Thoracic aorta (tissue), 2 donors: ENCODE measurements at places on chromosomes 7 and 10.

GRCh38 chr7:150410680-150411346 lies 31.7 kb downstream of the ZNF775 start:
- no peak for DNase-seq

GRCh38 chr7:84331616-84332015 lies 137.0 kb upstream of the SEMA3A start:
- DNase-seq, result no peak

DNA sequence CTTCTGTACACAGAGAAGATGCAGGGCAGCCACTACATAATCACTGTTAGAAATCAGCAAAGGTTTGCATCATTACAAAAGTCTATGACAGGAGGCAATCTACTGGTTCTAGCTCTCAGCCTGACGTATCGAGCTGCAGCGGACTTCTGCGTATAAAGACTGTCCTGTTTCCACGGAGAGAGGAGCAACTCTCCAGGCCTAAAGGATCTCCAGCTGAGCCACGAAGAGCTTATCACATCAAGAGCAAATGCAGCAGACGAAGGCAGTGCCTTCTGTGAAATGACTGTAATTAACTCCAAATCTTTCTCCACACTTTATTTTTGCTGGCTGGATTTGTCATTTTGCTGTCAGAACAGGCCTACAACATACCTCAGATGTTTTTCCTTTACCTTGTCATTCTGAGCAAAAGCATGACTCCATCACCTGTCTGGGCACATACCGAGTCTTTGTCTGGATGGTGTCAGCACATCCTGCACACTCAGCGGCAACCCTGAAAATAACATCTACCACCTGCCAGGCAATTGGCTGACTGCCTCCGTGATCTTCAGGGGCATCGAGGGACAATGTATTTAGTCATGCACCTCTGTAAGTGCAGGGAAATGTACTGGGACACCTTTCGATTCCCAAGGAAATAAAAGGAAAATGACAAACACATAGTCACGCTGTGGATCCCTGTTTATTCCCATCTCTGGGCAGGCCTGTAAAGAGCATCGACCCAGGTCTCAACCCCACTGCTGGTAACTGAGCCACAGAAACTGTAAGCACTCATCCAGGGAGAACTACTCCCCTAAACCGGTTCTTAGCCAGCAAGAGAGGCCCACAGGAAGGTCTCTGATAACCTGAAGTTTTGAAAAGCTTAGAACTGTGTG lies 26.3 kb upstream of the SH3PXD2A start:
- no peak for DNase-seq

DNA sequence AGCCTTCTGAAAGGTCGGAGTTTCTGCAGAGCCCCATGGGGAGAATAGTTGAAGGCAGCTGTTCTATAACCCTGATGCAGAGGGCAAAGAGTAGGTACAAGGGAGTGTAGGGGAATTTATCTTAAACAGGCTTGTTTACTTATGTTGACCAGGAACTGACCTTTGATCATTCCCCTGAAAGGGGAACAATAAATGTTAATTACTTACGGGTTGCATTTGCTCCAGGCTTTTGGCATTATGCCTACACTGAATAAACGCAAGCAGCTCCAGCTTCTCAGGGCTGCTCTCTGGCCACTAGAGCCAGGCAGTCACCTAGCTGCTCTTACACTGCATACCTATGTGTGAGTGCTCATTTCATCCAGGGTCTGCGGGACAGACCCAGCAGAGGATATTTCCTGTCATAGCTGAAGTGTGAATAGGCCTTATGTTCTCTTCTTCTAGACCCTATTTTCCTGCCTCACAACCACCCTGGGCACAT lies 26.9 kb upstream of the ABCA13 start:
- no peak for DNase-seq

DNA sequence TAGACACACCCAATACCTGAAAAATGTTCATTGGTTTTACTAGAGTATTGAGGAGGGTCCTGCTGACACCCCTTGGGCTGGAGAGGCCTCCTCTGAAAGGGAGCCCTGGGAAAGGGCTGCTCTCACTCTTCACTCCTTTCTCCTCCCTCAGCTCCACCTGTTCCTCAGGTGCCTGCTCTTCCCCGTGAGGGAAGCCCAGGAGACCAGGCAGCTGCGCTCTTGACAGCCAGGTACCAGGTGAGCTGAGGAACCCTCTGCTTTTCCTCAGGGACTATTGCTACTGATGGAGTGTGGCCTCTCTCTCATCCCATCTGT lies 3.3 kb downstream of the ZNF655 start:
- DNase-seq, result no peak

DNA sequence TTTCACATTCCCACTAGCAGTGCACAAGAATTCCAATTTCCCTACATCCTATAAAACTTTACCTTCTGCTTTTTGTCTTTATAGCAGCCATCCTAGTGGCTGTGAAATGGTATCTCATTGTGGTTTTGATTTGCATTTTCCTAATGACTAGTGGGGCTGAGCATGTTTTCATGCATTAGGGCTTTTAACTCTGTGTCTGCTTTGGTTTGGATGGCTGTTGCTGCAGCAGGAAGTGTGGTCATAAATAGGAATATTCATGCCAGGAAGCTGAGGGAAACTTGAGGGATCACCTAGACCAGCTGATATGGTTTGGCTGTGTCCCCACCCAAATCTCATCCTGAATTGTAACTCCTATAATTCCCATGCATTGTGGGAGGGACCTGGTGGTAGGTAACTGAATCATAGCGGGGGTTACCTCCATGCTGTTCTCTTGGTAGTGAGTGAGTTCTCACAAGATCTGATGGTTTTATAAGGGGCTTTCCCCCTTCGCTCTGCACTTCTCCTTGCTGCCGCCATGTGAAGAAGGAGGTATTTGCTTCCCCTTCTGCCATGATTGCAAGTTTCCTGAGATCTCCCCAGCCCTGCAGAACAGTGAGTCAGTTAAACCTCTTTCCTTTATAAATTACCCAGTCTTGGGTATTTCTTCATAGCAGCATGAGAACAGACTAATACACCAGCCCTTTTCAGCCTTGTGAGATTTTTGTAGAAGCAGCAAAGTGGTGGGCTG lies 181.8 kb upstream of the PITRM1 start:
- no peak for DNase-seq

- DNase-seq, result no peak
Observed at GRCh38 chr7:88201305-88201704, 18.5 kb downstream of the SRI start.

DNA sequence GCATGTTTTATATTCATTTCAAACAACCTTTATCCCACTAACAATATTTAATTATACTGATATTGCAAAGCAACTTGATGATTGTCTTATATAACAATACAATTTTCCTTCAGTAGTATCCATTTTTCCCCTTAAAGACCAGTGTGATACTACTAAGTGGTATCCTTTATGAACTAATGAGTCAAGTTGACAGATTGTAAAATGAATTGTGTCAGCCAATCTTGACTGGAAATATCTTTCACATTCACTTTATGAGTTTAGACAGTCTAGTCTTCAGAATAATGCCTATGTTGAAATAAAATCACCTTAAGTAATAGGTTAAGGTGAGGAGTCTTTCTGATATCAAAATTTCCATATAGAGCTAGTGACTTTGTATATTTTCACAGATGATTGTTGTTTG lies 950.0 kb upstream of the CELF2 start:
- DNase-seq, result no peak

GRCh38 chr10:73648975-73649829 lies 6.6 kb downstream of the SYNPO2L start:
- no peak for DNase-seq

DNA sequence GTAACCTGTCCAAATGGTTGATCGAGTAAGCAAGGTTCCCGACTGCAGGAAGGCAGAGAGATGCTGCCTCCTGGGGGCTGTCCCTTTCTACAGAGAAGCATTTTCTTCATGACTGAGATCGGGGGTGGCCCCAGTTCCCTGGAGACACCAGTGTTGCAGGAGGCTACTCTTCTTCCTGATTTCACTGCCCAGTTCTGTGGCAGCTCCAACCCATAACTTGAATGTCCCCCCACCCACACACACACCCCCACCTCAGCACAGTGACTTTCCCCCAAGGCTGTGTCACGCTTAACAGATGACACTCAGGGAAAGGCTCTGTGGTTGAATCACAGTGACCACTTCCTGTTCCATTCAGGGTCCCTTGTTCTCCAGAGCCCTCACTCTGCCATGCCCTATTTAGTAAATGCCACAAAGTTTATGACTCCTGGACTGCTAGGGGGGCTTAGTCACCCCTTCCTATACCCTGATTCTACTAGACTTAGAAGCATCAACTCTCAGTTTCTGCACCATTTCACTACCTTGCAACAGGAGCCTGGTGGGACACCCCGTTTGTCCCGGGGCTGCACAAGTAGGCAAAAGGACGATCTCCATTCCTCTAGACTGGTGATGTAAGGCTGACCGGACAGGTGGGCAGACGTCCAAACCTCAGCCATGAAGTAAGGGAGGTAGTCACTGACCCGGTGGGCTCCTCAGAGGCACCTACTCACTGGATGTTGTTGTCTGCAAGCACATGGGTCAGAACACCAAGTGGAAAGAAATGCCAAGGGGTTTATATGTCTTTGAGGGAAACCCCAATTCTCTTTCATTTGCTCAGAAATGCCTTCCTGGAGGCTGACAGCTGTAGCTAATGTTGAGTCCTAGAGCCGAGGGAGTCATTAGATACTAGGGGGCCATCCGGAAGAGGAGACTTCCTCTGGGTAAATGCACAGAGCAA lies 31.3 kb upstream of the SMC3 start:
- no peak for DNase-seq

GRCh38 chr10:113326160-113327111 lies 226.4 kb upstream of the HABP2 start:
- peak; percentile 80 for DNase-seq

DNA sequence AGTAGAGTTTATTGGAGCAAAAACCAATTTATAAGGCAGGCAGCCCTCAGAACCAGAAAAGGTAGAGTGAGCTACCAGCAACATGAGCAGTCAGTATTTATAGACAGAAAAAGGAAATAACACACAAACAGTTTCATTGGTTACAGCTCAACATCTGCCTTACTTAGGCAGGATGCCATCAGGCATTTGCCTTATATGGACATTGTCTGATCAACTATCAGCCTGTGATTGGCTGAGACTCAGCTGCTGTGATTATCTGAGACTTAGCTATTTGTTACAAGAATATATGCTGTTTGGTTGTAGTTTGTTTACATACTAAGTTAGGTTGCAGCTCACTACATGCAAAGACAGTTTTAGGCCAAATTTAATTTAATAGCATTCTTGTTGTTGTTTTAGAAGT lies 60.4 kb upstream of the CDK1 start:
- no peak for DNase-seq

DNA sequence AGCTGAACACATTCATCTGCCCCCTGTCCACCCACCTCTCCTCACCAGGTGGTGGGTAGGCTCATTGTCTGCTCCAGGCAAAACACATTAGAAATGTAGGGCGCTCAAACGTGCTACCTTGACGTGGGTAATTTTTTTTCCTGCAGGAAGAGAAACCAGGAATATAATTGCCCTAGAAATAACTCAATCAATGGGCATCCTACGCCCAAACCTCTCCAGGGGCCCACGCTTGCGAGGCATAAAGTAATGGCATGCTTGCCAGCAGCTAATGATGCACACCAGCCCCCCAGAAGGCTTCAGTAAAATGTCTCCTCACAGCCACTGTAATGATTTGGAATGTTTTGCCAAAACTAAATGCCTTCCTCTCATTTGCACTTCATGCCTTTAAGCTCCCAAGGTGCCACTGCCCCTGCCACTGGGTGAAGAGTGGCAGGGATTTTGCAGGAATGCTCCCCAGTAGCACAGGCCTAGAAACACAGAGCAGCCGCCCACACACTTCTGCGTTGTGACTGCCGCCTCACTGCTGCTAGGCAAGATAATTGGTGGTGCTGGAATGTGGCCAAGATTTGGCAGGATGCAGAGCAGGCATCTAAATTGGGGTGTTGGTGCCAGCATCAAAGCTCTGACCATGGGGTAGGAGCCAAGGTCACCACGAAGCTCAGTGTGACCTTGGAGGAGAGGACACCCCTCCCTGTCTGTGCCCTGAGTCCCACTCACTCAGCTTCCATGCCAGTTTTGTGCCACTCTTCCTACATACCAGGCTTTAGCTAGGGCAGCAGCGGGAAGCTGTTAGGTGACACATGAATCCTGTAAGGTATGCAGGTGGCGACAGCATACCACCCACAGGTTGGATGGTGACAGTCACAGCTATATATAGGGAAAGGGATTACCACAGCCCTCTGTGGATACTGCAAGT lies 48.7 kb upstream of the PPP1R3C start:
- DNase-seq, result no peak

DNA sequence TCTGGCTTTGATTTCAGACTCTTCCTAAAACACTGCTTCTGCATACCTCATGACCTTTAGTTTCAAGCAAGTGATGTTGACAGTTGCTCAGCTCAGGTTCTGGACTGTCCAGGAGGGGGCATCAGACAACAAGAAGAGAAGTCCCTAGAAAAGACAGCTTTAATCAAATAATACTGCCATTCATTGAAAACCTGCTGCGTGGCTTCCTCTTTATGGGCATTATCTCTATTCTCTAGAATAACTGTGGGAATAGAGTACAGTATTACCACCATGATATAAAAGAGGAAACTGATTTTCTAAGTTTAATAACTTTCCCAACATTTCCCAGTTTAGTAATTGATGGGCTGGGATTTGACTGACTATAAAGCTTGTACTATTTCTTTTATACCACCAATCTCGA lies 170.4 kb downstream of the SNX13 start:
- DNase-seq, result no peak

- no peak for DNase-seq
Observed at GRCh38 chr7:149586646-149587645, 89.3 kb upstream of the ZNF746 start.

DNA sequence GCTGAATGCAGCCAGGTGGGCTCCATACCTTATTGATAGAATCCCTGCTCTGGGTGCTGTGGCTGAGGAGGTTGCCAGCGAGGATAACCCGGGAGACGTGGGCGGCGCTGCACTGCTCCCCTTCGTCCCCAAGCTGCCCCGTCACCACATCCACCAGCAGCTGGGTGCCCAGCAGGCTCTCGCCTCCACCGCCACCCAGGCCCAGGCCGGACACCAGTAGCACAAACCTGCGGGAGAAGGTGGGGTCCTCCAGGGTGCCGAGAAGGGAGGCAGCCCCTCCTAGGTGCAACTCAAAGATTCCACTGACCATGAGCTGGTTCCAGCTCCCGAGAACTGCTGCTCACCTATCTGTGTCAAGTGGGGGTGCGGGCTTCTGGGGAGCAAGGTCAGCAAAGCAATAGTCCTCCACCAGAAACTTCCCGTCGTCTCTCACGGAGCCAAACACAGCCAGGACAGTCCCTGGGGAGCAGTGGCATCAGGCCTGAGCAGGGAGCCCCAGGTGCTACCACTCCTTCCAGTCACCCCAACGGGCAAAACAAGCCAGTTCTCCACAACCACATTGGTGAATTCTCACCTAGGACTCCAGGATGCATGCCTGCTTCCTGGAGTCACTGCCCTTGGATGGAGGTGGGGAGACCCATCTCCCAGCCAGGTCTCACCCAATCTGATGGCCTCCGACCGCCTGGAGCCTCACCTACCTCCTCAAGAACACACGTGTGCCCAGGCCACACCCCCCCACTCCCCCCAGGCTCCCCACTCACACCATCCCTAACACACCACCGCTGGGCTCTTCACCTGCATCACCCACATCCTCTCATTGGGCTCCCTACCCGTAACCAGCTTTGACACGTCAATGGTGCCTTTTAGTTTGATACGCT lies 6.3 kb downstream of the POLD2 start:
- DNase-seq, result no peak
